ENCODE measurements at places on chromosomes 3 and 15. TPM values are rescaled to one million over a fixed set of nuclear protein-coding genes. Genes with fewer than 3 reads are reported as not detected.

DNA sequence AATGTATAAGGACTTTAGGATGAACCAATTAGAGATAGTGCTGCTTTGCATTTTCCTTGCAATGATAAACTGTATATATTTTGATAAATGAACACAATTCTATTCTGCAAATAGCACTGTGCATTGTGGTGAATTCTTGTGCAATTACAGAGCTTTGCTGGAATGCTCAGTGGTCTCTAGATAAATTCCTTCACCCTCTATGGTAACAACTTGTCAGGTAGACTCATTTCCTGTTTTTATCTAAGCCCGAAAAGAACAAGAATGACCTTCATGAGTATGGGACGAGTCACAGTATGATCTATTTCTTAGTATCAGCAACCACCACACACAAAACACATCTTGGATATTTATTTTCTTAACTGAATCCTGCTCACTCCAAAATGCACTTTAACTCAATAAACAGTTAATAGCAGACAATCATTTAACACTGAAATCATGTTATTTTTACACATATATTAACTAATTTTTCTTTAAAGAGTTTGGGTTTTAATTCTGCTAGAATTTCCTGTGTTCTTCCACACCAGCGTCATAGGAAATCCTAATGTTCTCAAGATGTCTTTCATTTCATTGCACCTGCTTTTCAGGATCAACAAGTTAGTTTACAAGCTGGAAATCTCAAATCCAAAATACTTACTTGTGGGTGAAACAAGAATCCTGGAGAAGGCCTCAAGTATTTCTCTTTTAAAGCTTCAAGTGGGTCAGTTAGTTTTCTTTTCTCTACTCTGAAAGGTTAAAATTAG is 551.2 kb downstream of the MECOM start:
- H3K4me3 ChIP-seq: no peak overlapping the region
- peaks cover 16% of the 10 kb centered on the region for H3K36me3 ChIP-seq
- peaks cover 69% of the 10 kb centered on the region for H3K4me1 ChIP-seq
- no peaks in the 10 kb centered on the region for H3K27me3 ChIP-seq

GRCh38 chr3:155417119-155417517 is 123.6 kb upstream of the STRIT1 start:
- H3K36me3 ChIP-seq: no peaks in the 10 kb centered on the region
- no peak overlapping the region for H3K27ac ChIP-seq
- no peaks in the 10 kb centered on the region for H3K27me3 ChIP-seq
- DNase-seq: no peak
- H3K4me1 ChIP-seq: peaks cover 38% of the 10 kb centered on the region

DNA sequence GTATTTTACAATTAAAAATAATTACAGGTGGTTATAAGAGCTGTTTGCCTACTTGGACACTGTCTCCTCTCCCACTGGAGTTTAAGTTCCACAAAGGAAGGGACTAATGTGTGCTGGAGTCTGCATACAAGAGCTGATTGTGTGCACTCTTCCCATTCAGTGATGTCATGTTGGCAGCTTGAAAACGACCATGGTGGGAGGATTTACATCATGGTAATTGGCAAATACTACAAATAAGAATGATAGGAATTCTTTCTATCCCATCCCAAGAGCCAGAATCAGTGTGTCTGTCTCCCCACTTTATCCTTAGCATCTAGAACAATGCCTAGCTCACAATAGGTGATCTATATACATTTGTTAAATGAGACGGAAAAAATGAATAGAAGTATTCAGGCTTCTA is 14.1 kb downstream of the ITGA11 start:
- no peak for DNase-seq
- H3K27me3 ChIP-seq: no peaks in the 10 kb centered on the region
- no peaks in the 10 kb centered on the region for H3K4me1 ChIP-seq
- no peak overlapping the region for H3K4me3 ChIP-seq

GRCh38 chr3:132654190-132654589 is 5.4 kb downstream of the ACAD11 start:
- no peak for DNase-seq
- H3K27ac ChIP-seq: no peak overlapping the region
- H3K4me1 ChIP-seq: peaks cover 7% of the 10 kb centered on the region
- no peaks in the 10 kb centered on the region for H3K27me3 ChIP-seq

DNA sequence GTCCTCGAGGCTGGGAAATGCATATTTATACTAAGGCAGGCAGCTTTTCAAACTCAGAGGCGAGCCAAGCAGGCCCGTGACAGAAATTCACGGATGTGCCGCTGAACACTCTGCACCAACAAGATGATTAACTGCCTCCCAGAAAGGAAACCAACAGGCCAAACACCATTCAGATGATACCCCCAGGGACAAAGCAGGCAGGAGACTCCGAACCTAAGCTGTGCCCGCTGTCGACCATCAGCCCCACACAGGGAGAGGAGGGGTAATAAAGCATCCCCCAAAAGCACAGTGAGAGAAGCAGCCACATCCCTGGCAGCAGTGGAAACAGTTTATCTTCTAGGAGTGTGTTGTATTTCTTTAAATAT is 31.8 kb downstream of the ADAMTS17 start:
- no peaks in the 10 kb centered on the region for H3K4me1 ChIP-seq
- no peaks in the 10 kb centered on the region for H3K27me3 ChIP-seq
- DNase-seq: no peak
- no peaks in the 10 kb centered on the region for H3K36me3 ChIP-seq
- H3K27ac ChIP-seq: no peak overlapping the region
- H3K4me3 ChIP-seq: no peak overlapping the region

DNA sequence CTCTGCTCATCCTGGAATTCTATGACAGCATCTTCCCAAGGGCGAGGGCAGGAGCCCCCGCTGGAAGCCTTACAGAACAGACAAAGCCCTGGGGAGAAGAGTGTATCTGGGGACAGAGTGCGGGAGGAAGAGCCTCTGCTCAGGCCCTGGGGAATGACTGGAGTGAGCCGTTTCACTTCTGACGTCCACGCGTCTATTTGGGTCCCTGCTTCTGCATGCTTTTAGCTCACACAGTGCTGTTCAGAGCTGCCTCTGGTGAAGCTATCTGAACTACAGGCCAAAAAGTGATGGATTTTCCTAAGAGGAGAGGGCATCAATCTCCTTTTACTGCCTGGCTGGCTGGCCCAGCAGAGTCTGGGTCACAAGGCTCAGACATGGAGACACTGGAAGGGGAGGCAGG is 311.8 kb downstream of the NTRK3 start:
- no peaks in the 10 kb centered on the region for H3K4me1 ChIP-seq
- DNase-seq: no peak
- no peaks in the 10 kb centered on the region for H3K27me3 ChIP-seq
- H3K27ac ChIP-seq: no peak overlapping the region
- no peaks in the 10 kb centered on the region for H3K36me3 ChIP-seq

TUSC2 gene
- total RNA-seq: 18.7 TPM

THRB gene
- total RNA-seq: 1.5 TPM

GRCh38 chr3:5056111-5056391 is 66.0 kb upstream of the ARL8B start:
- peaks cover 4% of the 10 kb centered on the region for H3K4me1 ChIP-seq
- no peak for DNase-seq
- H3K4me3 ChIP-seq: no peak overlapping the region
- no peaks in the 10 kb centered on the region for H3K27me3 ChIP-seq
- H3K27ac ChIP-seq: no peak overlapping the region

DNA sequence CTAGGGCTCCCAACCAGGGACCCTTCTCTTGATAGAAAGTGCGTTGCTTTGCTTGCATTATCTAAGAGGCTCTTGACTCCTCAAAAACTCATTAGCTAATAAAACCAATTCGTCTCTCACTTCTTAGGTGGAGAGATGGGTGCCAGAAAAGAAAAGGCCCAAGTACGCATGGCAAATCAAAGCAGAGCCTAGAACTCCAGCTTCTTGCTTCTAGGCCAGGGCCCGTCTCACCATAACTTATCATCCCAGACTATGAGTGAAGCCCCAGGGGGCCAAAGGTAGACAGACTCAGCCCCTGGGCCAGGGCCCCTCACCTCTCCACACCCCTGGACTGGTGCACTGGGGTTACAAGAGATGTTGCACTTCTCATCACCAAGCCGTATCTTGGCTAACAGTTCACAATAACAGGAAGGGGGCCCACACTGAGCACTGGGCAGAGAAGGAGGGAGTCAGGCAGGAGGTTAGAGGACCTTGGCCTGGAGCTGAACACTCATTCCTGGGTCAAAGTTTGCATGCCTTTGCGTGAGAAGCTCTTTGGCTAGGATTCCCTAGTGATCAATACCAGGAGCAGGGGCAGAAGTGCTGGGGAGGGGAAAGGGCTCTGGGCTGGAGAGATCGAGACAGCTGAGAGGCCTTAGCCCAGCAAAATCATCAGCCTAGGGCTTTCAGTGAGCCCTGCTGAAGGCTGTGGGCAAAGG is 5.4 kb upstream of the CYP1A1 start:
- no peak overlapping the region for H3K4me3 ChIP-seq
- H3K27ac ChIP-seq: no peak overlapping the region
- no peaks in the 10 kb centered on the region for H3K27me3 ChIP-seq
- DNase-seq: no peak
- no peaks in the 10 kb centered on the region for H3K36me3 ChIP-seq
- H3K4me1 ChIP-seq: peaks cover 11% of the 10 kb centered on the region

SPTSSB gene
- total RNA-seq: not detected

DNA sequence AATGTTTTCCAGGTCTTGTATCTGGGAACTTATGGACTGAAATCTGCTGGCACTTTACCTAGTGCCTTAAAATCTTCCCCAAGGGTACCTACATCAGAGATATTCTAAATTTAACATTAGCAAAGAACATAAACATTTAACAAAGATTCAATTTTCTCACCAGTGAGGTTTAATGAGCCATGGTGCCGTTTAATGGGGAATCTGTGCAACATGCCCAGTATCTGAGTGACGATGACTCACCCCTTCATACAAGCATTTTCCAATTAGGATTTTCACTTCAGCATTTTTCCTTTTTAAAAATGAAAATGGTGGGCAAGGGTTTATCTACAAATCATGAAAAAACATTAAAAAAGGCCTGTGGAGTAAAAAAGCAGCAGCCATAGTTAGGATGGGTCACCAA is 189.4 kb downstream of the SLC9A9 start:
- H3K4me3 ChIP-seq: no peak overlapping the region
- H3K36me3 ChIP-seq: no peaks in the 10 kb centered on the region
- H3K4me1 ChIP-seq: no peaks in the 10 kb centered on the region
- DNase-seq: no peak
- no peaks in the 10 kb centered on the region for H3K27me3 ChIP-seq
- H3K27ac ChIP-seq: no peak overlapping the region

DNA sequence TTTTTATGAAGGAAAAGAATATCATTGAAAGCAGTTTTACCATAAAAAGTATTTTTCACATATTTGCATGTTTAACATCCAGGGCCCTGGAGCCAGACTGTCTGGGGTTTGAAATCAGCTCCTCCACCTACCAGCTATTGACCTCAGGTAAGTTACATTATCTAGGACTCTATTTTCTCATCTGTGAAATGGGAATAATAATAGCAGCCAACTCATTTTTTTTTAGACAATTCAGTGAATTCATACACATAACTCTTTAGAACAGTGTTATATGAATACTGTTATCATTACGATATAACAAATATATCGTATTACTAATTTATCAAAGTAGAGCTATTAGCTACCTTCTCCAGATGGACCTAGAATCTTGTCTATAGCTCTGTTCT is 21.3 kb downstream of the MDFIC2 start:
- no peak overlapping the region for H3K4me3 ChIP-seq
- DNase-seq: no peak
- H3K4me1 ChIP-seq: no peaks in the 10 kb centered on the region
- no peaks in the 10 kb centered on the region for H3K27me3 ChIP-seq

SLC22A13 gene
- total RNA-seq: not detected

DNA sequence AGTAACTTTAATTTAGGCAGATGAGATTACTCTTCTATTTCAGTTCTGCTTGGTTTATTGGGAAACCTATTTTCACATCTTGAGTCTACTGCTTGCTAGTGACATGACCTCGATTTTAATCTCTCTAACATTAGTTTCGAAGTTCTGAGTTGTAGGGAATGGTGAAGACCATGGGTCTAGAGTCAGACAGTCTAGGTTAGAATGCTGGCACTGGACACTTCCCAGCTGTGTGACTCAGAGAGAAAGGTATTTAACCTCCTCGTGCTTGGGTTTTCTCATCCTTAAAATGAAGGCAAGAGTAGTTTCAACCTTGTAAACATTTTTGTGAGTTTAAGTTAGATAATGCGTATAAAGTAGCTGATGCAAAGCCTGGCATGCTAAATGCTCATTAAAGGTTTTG is 422.1 kb downstream of the GRM7 start:
- no peak overlapping the region for H3K4me3 ChIP-seq
- DNase-seq: no peak
- H3K36me3 ChIP-seq: no peaks in the 10 kb centered on the region
- no peaks in the 10 kb centered on the region for H3K4me1 ChIP-seq
- H3K27ac ChIP-seq: no peak overlapping the region

NLGN1 gene
- 3.2 TPM for total RNA-seq

DNA sequence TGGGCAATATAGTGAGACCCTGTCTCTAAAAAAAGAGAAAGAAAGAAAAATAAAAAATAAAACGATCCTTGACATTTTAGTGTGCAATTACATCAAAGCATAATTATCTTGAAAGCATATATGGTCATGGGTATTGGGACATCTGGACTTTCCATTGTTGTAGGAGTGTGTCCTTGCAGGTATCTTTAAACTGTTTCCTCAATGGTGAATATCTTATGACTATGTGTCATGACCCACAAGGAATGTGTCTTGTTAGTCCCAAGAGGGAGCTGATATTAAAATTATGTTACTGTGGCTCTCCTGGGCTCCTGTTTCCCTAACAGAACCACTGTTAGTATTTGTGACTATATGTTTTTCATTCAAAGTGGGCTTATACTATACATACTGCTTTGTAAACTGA is 26.6 kb downstream of the EIF1B start:
- no peaks in the 10 kb centered on the region for H3K4me1 ChIP-seq
- H3K27me3 ChIP-seq: no peaks in the 10 kb centered on the region
- H3K4me3 ChIP-seq: no peak overlapping the region
- H3K27ac ChIP-seq: no peak overlapping the region

DNA sequence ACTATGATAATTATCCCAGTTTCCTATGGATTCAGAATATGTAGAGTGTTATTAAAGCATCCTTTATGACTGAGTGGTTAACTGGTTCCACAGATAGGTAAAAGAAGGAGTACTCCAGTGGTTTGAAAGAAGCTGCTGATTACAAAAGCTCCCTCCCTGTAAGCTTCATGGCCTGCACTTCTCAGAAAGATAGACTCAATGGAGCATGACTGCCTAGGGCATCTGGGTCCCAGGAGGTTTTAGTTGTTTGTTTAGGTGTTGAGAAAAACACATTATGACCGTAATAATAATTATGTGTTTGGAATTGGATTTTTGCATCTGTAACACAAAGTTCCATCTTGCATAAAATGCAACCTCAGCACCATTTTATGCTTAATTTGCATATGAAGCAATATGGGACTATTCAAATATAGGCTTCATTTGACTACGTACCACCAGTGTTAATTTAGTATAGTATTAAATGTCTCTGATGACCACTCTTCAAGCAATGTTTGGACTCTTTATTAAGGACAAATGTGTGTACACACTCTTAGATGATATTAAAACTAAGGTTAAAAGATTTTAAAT is 121.1 kb downstream of the ROBO2 start:
- no peaks in the 10 kb centered on the region for H3K36me3 ChIP-seq
- DNase-seq: no peak
- H3K4me3 ChIP-seq: no peak overlapping the region
- no peaks in the 10 kb centered on the region for H3K4me1 ChIP-seq
- no peak overlapping the region for H3K27ac ChIP-seq
- no peaks in the 10 kb centered on the region for H3K27me3 ChIP-seq

- no peaks in the 10 kb centered on the region for H3K27me3 ChIP-seq
- H3K36me3 ChIP-seq: no peaks in the 10 kb centered on the region
- DNase-seq: no peak
- no peak overlapping the region for H3K27ac ChIP-seq
- H3K4me3 ChIP-seq: no peak overlapping the region
Observed at GRCh38 chr15:48072941-48073340, 47.8 kb upstream of the SLC24A5 start.

Data from SJSA1 (cell line).